Fibroblast of lung (primary cell): ENCODE measurements at places on chromosomes 3 and 15.

DNA sequence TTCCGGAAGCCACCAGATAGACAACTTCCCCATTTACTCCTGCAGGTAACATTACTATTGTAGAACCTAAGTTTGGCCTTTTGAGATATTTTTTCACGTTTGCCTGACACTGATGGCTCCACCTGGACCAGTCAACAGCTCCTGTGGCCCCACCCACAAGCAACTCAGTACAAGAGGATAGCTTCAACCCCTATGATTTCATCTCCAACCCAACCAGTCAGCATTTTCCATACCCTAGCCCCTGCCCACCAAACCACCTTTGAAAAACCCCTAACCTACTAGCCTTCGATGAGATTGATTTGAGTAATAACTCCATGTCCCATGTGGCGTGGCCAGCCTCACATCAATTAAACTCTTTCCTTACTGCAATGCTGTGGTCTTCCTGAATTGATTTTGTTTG lies 950 bp upstream of the EHHADH start:
- DNase-seq, result no peak

DNA sequence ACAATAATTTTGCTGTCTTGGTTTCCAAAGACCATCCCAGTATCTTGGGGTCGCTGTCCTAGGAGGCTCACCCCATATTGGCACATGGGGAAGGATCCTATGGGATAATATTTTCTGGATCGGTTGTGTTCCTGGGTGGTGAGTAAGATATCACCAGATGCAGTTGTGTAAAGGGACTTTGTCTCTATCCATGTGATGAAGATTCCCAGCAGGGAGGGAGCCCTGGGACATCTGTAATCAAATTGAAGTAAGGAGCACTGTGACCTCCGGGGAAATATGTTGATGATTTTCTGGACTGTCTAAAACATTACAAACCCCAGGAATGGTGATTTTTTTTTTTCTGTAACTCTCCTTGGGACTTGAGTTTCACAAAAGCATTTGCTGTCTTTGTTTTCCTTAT lies 36.2 kb upstream of the LRTM1 start:
- no peak for DNase-seq

GRCh38 chr3:35648347-35648746 lies 9.0 kb downstream of the ARPP21 start:
- DNase-seq, result peak; percentile 10

DNA sequence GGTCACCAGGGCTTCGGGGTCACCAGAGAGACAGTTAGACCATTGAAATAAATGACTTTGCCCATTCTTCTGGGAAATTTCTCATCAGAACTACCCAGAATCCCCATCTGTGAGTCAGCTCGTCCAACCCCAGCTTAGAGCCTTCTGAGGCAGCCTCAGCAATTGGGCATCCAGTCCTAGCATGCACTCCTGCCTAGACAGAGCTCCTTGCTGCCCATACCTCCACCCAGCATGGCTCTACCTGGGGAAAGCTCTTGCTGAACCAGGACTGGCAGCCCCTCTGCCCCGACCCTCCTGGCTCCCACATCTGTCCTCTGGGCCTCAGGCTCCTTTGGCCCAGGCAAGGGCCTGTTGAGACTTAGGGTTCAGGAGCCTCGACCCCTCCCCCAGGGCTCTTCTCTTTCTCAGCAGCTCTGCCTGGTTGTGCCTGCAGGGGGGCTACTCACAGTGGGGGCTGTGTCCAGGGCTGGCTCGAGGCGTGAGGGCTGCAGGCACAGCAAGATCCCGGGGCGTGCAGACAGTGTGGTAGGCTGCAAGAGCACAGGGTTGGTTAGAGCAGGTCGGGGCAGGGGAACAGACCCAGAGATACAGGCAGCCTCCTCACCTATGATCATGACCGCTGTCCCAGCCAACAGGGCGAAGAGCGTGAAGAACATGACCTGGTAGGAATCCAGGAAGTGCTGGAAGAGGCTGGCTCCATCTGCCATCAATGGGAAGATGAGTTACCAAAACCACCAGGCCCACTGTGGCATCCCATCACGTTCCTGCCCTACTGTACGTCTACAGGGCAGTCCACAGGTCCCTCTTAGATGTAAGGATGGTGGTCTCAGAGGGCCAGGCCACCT lies 101.3 kb downstream of the NUP210 start:
- no peak for DNase-seq

DNA sequence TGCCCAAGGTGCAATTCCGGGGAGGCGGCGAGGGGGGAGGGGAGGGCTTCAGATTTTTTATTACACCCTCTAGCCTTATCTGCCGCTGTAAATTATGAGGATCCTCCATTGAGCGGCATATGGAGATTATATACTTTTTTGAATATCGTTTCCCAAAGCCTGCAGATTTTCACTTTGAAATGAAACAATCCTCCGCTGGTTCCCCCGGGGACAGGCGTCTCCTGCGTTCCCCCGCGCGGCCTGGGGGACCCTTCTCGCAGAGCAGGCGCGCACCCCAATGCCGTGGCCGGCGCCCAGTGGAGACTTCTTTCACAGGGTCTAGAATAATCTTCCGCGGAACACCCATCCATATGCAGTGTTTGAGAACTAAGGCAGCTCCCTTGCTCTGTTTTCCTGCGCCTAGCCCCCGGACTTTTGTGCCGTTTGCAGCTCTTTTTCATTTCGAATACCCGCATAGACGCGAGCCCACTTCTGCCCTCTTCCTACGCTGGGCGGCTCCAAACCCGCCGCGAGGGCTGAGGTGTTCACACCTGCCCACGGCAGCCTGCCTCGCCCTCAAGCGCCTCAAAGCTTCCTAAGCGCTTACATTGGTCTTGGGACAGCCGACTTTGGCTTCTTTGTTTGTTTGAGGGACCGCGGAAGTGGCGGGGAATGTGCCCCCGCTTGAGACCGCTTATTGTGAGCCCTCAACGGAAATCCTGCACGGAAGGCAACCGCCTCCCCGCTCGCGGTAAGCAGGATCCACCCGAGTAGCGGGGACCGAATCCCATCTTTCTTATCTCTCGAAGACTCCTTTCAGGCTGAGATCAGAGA lies 7.5 kb downstream of the SOX14 start:
- no peak for DNase-seq

GRCh38 chr3:45066109-45066801 lies 40.2 kb downstream of the CLEC3B start:
- peak; percentile 58 for DNase-seq

- DNase-seq, result no peak
Observed at GRCh38 chr3:67637255-67637900, 17.0 kb downstream of the SUCLG2 start.

GRCh38 chr3:44499149-44499898 lies 21.9 kb upstream of the ZNF445 start:
- no peak for DNase-seq

- no peak for DNase-seq
Observed at GRCh38 chr15:72562878-72563277, 88.7 kb downstream of the ARIH1 start.

- DNase-seq, result peak; percentile 51
Observed at GRCh38 chr3:94360987-94361386, 298.1 kb downstream of the NSUN3 start.
